ENCODE measurements at places on chromosomes 1 and 21.

DNA sequence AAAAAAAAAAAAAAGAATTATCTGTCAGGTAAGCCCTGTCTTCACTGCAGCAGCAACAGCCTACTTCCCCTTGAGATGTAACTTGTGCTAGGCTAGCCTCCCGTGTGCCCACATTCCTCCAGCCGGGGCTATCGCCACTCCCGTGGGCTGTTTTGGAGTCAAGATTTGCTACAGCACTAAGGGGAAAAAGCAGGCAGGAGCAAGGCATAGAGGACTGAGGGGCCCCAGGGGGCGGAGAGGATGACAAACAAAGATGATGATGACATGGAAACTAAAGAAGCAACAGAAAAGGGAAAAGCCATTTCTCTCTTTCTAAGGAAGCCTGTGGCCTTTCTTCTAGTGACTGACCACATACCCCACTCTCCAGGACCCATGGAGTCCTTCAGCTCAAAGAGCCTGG is 1.9 kb downstream of the TNFAIP8L2 start:
- DNase-seq: no peak

GRCh38 chr21:38610623-38611251 is 112.5 kb upstream of the ERG start:
- no peak for DNase-seq

DNA sequence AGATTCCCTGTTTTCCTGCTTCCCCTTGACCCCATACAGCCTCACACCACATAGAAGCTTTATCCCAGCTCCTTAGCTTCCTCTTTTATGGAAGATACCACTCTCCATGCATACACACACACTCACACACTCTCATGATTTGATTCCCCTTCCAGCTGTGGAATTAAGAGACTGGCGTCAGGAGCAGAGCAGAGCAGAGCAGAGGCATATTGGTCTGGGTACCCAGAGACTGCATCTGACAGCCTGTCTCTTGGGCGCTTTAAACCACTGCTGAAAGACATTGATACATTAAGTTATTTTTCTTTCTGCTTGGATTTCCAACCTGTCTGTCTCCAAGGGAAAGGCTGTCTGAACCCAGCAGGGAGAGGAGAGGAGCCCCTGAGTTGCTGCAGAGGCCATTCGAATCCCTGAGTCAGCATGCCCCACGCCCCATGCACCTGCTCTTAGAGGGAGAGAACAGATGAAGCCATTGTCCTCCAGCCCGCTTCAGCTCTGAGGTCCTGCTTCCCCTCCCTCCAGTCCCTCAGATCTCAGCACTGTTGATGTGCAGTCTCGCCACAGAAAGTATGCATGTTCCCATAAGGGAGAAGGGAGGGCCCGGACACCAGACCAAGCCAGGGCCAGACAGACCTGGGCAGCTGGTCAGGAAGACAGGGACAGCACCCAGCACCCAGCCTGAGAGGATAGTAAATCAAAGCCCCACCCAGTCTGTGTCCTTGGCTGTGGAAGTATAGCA is 66.7 kb upstream of the GJB5 start:
- DNase-seq: no peak

DNA sequence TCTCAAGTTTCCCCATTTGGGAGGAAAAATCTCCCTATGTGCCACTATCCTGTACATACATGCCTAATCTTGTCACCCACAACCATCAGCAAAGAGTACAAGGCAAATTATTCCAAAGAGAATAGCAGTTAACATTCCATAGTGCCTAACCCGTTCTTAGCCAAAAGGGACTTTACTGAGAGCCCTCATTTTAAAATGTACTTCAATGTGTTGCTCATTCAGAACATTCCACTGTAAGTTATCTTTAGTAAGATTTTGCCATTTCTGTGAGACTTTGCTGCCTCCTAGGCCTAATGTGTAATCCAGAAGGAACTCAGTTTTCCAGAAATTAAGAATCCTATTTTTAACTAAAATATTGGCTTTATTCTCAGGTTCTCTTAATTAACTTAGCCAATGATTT is 11.3 kb upstream of the MRPL55 start:
- no peak for DNase-seq

DNA sequence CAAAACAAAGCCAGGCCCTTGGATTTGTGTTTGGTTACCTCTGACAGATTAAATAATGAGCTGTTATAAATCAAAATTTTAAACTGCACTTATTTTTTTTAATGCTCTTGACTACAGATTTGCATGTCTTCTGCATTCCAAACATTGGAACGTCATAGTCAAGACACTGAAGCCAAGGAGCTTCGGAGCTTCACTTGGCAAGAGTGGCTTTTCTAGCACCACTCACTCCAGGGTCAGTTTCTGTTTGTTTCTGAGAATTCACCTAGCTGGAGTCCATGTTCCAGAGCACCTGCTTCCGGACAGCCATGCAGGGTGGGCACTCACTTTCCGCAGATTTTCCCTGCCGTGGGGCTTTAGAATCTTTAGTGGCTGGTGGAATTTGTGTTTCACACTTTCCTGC is 202.9 kb downstream of the ZP4 start:
- DNase-seq: no peak

- DNase-seq: no peak
These were observed 552.5 kb upstream of the ADAMTS5 start for GRCh38 chr21:27519361-27519760.

GRCh38 chr1:169853341-169853740 is 40.4 kb downstream of the SCYL3 start:
- peak; percentile 4 for DNase-seq

DNA sequence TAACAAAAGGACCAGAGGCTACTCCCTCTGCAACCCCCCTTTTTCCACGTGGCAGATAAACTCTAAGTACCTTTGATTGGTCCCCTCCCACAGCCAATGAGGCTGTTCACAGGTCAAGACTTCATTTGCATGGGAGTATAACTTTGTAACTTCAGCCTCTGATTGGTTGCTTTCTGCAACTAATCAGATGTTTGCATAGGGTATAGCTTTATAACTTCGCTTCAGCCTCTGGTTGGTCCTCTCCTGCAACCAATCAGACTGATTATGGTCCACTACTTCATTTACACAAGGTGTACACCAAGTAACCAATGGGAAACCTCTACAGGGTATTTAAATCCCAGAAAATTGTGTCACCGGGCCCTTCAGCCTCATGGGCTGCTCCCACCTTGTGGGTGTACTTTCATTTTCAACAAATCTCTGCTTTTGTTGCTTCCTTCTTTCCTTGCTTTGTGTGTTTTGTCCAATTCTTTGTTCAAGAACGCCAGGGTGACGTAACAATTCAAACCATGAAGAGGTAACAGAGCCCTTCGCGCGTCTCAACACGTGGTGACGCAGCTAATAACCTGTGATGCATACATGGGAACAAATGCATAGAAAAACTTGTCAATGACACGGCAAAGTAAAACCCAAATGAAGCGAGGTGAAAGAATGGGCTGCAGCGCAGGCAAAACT is 47.2 kb downstream of the VPS26C start:
- DNase-seq: no peak

DNA sequence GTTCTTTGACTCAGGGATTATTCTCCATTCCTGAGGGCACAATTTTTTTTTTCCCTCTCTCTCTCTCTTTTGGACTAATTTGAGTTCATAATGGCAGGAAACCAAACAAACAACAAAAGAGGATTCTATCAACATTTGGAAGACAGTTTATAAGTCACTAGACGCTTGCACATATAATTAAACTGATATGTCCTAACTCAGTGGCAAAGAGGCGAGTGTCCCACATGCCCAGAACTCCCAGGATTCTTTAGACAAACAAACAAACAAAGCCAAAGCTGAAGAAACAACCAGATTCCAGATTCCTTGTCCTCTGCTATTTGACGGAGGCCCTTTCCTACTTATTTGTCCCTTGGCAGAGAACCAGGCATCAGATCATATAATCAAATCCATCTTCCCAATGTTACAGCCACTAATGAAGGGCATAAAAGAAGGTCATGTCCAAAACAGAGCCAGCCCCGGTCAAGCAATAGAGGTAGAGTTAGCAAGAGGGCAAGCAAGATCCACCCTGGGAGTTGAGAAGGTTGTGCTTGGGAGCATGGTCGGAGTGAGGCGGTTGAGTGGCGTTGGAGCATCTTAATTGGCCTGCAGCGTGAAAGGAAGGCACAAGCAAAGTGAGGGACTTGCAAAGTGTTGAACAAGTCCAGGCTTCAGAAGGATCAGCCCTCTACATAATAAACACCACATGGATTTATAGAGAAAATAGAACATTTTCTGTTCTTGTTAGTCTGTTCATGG is 30.3 kb downstream of the ZNF362 start:
- DNase-seq: no peak

DNA sequence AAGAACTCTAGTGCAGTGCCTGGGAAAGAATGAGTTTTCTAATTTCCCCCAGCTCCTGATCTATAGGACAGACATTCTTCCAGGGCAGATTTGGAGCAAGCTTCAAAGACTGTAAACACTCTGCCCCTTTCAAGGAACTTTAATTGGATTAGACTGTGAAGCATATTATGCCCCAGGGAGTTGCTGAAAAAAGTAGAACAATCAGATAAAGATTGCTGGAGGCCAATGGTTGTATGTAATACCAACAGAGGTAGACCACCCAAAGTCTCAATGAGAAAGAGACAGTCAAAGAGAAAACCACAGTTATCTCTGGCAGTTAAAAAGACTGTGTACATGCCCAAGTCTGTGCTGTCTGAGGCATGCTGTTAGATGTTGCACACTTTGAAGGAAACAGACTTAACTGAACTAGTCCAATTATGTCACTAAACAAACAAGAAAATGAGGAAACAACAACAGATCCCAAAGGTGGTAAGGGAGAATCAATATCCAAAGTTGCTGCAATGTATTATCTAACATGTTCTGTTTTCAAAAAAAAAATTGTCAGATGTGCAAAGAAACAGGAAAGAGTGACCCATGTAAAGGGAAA is 24.4 kb downstream of the C4BPA start:
- no peak for DNase-seq

GRCh38 chr1:196660852-196661251 is 9.0 kb downstream of the CFH start:
- DNase-seq: no peak

GRCh38 chr1:214708321-214708955 is 105.4 kb downstream of the CENPF start:
- no peak for DNase-seq

DNA sequence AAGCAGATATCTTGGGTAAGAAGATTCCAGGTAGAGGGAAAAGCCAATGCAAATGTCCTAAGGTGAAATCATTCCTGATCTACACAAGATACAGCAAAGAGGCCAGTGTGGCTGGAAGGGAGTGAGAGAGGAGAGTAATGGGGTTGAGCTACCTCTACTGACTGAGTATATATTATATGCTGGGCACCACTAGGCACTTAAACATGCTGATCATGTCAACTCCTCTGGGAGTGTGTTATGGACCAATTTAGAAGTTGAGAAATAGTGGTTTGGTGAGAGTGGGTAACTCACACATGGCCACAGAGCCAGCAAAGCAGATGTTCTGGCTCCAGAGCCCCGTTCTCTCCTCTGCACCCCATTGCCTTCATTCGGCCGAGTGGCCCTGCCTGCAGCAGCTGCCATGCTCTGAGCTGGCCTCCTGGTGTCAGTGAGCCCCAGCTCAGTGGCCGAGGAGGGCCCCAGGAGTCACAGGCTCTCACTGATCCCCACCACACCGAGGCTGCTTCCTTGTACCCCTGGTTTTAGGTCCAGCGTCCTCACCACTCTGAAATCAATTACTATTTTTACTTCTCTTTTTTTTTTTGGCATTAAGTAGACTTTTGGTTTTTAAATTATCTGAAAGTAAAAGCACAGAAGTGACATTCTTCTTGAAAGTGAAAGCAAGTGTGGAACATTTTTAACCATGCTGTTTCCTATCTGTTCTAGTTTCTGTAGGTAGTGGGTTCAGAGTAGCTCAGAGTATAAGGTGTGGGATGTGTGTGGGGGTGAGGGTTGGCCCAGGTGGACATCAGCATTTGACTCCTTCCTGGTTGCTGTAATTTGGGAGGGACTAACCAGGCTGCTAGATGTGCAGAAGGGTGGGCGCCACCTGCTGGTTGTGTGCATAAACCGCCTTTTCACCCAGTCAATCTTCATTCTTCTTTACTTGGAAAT is 45.8 kb upstream of the CRNN start:
- peak; percentile 4 for DNase-seq

DNA sequence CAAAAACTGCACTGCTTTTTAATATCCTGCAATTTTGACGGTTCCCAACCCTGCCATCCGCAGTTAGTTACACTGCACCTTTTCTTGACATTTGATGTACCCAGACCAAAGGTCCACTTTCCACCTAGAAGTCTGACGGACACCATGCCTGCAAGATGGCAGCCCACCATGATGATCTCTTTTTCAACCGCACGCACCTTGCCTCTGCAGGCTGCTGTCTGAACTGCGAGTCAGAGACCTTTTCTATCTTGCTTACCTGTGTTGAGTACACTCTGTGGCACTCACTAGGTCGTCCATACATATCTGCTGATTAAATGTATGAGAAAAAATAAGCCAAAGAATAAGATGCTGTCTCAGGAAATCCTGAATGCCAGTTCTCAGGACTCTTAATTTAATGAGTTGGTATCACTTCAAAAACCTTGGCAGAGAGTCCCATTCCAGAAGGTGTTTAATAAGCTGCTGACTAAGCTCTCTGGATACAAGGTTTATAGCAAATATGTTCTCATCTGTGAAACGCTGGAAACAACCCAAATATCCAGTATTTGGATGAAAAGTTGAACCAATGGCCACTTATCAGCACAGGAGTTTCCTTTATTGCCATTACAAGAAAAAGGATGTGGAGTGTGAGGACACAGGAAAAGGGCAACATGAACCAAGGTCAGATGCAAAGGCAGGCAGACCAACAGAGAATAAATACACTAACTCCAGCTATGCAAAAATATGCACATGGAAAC is 37.9 kb downstream of the GNG12 start:
- no peak for DNase-seq

DNA sequence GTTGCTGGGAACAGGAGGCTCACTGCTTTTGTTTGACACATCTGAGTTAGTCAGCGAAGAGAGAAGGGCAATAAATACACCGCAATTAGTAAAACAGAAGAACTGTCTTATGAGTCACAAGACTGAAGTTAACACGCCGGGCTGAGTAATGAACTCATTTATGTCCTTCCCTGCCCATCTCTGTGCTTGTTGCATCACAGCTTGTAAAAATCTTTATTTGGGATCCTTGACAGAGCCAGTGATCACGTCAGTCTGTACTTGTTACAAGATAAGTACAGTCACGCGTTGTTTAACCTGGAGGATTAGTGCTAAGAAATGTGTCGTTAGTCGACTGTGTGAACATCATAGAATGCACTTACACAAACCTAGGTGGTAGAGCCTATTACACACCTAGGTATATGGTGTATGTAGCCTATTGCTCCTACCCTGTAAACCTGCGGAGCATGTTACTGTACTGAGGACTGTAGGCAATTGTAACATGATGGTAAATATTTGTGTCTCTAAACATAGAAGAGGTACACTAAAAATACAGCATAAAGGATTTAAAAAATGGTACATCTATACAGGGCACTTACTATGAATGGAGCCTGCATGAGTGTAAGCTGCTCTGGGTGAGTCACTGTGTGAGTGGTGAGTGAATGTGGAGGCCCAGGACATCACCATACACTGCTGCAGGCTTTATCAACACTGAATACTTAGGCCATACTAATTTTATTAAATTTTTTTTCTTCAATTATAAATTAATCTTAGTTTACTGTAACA is 272.2 kb downstream of the TNR start:
- peak; percentile 7 for DNase-seq

GRCh38 chr21:26759731-26760130 is 85.5 kb downstream of the ADAMTS1 start:
- no peak for DNase-seq

All from nucleus accumbens (tissue), 56 donors.